ENCODE measurements at places on chromosomes 7 and 10. TPM values are rescaled to one million over a fixed set of nuclear protein-coding genes. Genes with fewer than 3 reads are reported as not detected.

Gene RPP38
- 21.9 TPM for polyA plus RNA-seq

Gene PLXDC2
- polyA plus RNA-seq: 2.3 TPM

Gene MSS51
- polyA plus RNA-seq: 8.9 TPM

Gene OR2A42
- polyA plus RNA-seq: not detected

Gene GIMAP1
- 3.6 TPM for polyA plus RNA-seq

Gene PTPN20
- 4.8 TPM for polyA plus RNA-seq

Gene CALHM3
- polyA plus RNA-seq: not detected

Gene MEOX2
- 3.7 TPM for polyA plus RNA-seq

GRCh38 chr10:118383063-118383689 is 41.1 kb upstream of the FAM204A start:
- DNase-seq: no peak

GRCh38 chr7:83005410-83005809 is 157.3 kb downstream of the PCLO start:
- DNase-seq: no peak

DNA sequence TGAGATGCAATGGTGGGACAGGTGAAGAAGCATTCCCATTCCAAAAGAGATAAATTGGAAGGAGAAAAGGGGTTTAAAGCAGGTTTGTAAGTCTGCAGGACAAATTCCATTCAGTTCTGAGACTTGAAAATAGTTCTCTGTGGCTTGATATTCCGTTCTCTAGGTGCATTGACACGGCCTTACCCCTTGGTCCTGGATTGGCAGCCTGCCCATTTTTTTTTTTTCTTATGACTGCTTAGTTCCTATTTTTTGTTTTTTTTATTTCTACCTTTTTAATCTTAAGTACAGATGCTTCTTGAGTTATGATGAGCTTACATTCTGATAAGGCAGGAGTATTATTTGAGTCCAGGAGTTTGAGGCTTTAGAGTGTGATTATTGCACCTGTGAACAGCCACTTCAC is 70.6 kb downstream of the MLLT10 start:
- DNase-seq: no peak

GRCh38 chr7:151431768-151432311 is 8.1 kb downstream of the CRYGN start:
- no peak for DNase-seq

- DNase-seq: no peak
Observed at GRCh38 chr7:104767826-104768536, 246.0 kb upstream of the KMT2E start.

- DNase-seq: no peak
Observed at GRCh38 chr10:6819301-6819700, 239.2 kb upstream of the PRKCQ start.

DNA sequence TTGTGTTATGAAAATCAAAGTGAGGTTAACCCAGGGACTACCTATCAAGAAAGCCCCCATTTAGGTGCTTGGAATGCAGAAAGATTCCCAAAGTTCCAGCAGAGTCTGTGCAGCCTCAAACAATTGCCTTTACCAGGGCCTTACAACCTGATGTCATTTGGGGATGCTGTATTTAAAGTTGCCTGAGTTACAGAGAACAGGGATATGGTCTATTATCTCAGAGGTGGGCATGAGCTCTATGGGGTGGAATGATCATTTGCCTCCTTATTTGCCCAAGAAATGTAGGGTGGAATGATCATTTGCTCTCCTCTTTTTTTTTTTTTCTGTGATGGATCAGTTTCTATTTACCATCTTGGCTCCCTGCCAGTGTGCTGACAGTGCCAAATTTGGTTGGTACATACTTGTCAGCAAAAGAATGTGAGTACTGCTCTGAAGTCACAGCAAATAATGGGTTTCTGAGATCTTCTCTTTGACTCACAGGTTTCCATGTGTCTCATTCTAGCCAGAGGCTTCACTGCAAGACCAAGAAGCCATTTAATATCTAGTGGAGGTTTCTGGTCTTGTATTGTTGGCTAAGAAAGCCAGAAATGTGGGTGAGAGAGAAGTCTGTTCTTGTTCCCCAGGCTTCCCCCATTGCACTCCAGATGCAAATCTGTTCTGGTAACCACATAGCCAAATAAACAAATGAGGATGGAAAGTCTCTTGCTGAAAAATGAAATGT is 45.5 kb upstream of the ZNRF2 start:
- peak; percentile 60 for DNase-seq

- no peak for DNase-seq
Observed at GRCh38 chr10:7260912-7261311, 149.9 kb downstream of the SFMBT2 start.

DNA sequence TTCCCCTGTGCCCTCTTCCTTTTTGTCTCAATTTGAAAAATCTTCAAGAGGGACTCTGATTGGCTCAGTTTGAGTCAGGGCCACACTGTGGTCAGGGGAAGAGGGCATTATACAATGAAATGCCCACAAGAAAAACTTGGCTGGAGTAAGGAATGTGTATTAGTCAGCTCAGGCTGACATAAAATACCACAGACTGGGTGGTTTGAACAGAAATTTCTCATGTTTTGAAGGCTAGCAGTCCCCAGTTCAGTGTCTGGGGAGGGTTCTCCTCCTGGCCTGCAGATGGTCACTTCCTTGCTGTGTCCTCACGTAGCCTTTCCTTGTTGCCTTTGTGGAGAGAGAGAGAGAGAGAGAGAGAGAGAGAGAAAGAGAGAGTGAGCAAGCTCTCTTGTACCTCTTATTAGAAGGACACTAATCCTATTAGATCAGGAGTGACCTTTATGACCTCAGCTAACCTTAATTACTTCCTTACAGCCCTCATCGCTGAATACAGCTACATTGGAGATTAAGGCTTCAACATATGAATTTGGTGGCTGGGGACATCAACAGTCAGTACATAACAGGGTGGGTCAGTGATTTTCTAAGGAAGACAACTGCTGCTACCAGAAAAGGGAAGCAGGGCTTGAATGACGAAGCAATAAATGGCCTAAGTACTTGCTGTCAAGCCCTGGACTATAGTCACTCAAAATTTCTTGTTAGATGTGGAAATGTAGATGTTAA is 25.8 kb upstream of the FAM13C start:
- DNase-seq: no peak

GRCh38 chr7:90165724-90166123 is 11.5 kb downstream of the STEAP1 start:
- DNase-seq: no peak

GRCh38 chr7:44184206-44184872 is 4.9 kb downstream of the GCK start:
- no peak for DNase-seq

Measured in psoas muscle (tissue), 8 donors.